ENCODE measurements at places on chromosomes 1 and 21. TPM values are rescaled to one million over a fixed set of nuclear protein-coding genes. Genes with fewer than 3 reads are reported as not detected.

SELL gene
- total RNA-seq, result 0.34 TPM

PTTG1IP gene
- total RNA-seq, result 220 TPM

PTAFR gene
- total RNA-seq, result not detected

CELA3A gene
- total RNA-seq, result not detected

GUCA2A gene
- total RNA-seq, result not detected

SPRR3 gene
- total RNA-seq, result not detected
